ENCODE measurements at places on chromosomes 6 and 20.
A peak's percentile ranks its signal among the peaks of the same experiment; 100 is the strongest.

GRCh38 chr20:50224531-50225255, 34.1 kb downstream of the CEBPB start:
- no peak for DNase-seq

DNA sequence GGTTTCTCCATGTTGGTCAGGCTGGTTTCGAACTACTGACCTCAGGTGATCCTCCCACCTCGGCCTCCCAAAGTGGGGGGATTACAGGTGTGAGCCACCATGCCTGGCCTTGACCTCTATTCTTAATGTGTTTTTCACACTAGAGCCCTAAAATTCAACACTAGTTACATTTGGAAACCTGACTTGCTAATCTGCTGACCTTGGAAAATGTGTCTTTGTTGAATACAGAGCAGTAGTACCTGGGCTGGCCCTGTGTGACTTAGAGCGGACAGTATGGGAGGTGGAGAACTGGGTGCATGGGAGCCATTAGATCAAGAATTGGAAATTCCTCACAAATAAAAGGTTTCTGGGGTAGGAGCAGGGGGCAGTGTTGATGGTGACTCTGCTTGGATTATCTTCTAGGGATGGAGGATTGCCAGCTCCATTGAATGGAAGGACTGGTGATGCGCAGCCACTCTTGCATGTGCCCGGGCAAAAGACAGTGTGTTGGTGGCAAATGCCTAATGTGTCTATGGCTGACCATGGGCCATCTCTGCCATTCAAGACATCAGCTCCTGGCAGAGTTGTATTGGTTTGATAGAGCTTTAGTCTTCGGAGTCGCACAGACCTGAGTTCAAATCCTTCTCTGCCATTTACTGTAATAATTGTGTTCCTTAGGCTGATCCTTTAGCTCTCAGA, 53.4 kb downstream of the RALY start:
- no peak for DNase-seq

GRCh38 chr6:3751077-3751729, at the start of gene PXDC1:
PXDC1 (minus strand) TSS chr6:3751713; CDS start chr6:3751531, 182 bp downstream.
- no peak for DNase-seq

DNA sequence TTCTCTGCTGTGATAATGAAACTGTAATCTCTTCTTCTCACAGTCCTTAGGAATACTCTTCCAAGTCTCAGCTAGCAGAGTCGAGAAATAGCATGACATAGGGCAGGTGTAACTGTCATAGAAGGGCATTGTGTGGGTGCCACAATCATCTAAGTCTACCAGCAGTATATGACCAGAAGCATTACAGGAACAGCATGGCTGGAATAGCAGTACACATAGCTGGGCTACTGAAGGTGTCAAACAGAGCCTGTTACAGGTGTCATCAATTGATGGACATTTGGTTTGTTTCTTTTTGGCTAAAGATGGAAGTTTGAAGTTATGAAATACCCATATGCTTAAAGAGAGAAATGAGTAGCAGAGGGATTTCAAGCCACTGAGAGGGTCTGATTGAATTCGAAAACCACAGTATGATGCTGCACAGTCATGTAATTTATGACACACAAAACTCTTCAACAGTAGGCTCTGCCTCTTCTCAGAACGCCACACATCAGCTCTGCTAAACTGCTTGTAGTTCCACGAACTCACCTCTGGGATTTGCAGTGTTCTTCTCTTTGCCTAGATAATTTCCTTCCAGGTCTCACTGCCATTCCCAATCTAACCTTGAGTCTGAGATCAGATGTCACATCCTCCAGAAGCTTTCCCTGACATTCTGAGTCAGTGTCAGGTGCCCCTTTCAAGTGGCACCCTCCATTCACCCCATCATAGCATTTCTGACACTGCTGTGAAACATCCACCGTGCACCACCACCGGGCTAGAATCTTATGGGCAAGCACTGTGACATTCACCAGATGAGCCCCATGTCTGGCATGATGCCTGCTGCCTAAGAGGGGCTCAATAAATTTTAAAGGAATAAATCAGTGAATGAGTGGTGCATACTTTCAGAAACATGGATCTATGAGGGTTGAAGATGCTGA, 151.0 kb downstream of the ADAT2 start:
- DNase-seq: no peak

DNA sequence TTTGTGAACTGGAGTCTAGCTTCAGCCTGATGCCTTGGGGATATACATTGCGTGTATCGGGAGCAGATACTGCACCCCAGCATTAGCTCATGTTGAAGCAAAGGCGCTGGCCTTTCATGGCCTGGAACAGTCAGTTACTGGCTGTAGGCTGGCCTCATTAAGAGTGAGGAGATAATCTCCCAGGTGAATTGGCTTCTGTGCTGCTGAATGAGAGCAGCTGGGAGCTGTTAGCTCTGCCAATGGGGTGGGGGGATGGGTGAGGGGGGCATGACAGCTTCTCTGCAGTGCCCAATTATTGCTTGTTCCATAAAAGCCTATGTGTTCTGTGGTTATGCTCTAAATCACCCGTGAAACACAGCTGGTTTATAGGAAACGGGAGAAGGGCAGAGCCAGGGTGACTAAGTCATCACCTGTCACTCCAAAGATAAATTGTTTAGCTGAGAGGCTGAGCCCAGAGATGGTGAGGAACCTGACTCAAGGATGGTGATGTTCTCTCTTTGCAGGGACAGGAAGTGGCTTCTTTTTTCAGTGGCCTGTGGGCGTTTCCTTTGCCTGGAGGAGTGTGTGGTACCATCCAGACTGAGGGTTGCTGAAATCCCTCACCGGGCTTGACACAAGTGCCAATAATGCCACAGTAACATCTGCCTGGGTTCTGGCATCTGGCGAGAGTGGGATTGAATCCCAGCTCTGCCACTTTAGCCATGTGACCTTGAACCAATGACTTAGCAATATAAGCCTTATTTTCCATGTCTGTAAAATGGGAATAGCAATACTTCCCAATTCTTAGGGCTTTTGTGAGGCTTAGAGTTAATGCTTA, 170.8 kb downstream of the BCAS1 start:
- peak; percentile 6 for DNase-seq

GRCh38 chr6:40038626-40039025, 104.4 kb upstream of the MOCS1 start:
- DNase-seq: no peak

GRCh38 chr6:109491207-109491938, 8.4 kb upstream of the ZBTB24 start:
- DNase-seq: no peak

DNA sequence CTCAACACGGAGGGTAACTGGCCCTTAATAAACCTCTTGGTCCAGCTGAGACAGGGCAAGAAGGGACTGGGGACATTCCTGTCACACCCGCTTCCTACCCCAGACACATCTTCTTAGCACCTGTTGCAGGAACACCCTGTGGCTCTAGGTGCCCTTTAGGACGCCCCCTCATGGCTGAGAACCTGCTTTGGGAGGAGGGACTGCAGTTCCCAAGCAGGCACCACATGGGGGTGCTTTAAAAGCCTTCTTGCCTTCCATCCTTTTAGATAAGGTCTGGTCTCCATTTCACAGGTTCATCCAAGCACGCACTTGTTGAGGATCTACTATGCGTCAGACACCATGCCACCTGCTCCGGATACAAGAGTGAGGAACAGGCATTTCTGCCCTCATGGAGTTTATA, 26.6 kb downstream of the NSFL1C start:
- DNase-seq: no peak

DNA sequence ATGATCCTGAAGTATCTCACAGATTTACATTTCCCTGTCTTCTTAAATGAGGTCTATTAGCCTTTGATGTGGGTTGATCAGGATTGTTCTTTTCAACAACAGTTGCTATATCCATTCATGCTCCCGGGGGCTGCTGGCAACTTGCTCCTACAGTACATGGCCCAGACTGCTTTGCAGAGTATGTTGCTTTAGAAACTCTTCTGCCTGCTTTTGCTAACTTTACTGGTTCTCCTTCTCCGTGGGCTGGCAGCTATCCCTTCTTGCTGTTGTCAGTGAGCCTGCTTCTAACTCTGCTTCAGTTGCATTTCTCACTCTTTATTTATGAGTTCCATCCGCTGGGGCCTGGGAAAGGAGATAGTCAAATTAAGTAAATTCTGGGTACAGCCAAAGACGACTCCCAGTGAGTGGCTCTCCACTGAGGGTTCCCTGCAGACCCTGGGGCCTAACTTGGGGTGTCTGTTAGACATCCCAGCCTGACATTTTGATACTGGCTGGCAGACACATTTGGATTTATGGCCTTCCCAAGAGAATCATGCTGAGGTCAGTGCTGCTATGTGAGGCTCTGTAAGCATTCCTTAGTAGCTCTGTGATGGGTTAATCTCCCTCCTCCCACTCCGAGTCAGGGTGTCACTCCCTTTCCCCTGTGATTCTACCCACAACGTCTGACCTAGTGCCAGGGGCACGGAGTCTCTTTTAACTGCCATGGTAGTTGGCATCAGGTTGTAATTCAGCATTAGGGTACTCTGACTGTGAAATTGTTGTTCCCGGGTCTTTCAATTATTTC, 73.6 kb downstream of the SLX4IP start:
- no peak for DNase-seq

DNA sequence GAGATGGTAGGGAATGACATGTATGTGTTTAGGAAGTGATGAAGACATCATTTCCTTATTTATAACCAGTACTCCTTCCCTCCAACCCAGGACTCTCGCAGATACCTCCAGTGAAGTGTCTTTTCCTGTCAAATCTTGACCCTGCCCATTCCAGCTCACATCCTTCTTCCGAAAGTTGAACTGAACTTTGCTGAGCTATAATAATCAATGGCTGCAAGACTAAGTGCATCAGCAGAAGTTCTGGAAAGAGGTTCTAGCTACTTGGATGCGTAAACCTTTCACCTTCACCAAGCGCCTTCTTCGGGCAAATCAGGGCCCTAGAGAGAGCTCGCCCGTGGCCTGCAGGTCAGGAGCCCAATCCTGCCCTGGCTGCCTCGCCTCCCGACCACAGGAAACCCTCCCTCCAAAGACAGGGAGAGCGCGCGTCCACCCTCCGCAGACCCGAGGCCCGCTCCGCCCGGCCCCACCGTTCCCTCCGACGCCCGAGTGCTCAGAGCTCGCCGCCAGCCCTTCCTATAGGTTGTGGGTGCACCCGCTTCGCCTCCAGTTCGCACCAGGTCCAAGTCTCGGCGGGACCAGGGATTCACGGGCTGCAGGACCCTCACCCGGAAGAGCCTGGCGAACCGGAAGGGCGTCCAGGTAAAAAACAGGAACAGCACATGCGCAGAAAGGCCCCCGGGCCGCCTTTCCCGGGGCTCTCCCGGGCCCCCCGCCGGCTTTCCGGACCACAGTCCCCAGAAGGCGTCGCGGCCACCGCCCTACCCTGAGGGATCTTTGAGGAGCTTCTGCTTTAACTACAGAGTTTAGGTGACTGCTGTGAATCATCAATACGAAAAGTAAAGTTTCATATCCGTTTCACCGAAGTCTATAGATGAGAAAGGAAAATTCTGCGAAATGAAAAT, at the start of gene ZNF334:
TSS of gene ZNF334 (minus strand) at position 617 of the 902 bp plus-strand sequence. CDS start 1,457 bp downstream, outside the sequence.
- no peak for DNase-seq

GRCh38 chr6:106145741-106146227, 59.6 kb downstream of the PRDM1 start:
- DNase-seq: no peak

GRCh38 chr6:142300758-142301650, 803 bp upstream of the ADGRG6 start:
- DNase-seq: no peak

GRCh38 chr6:111521497-111522270, 38.7 kb upstream of the REV3L start:
- DNase-seq: no peak

DNA sequence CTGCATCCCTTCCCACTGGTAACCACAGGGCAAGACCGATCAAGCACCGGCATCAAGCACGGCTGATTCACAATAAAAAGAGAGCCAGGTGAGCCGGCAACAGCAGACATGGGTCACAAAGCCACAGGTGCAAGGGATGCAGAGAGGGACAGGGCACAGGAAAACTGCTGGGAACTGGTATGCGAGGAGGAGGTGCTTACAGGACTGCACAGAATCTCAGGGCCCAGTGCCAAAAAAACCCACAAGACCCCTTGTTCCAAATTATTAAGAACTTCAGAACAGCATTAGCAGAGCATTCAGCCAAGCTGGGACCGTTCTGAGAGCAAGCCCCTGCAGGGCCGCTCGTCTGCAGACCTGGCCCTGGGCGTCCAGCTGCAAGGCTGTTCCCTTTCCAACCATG, 35.4 kb downstream of the BFSP1 start:
- DNase-seq: no peak

DNA sequence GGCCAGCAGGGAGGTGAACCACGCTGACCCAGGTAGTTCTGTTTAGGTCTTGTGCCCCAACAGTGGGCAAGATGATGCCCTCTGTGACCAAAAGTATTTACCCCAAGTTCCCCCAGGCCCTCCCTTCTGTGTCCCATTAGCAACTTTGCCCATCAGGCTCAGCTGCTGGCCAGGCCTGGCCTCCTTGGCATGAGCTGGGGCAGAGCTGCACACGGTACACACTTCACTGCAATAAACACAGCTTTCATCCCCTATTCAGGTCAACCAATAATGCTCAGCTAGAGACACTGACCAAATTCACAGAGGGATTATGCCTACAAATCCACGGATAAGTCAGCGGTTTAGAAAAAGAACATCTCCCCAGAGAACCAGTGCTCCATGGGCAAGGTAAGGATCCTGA, 103.7 kb downstream of the SLC23A2 start:
- DNase-seq: no peak

GRCh38 chr6:132818404-132819359, 4.3 kb downstream of the RPS12 start:
- no peak for DNase-seq

DNA sequence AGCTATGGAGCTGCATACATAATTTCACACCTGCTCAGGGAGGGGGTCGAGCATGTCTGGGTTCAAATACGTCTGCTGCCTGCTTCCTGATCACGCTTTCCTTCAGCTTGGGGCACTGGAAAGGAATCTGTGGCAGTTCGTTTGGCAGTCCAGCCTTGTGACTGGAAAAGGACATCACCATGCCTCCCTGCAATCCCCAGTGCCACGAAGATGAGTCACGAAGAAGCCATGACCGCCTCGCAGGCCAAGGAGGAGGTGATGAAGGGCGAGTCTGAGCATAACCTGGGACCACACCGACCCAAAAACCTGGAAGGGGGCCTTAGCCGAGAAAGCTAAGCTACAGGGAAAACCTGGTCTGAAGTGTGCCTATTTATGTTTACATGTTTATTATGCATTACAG, 13.1 kb downstream of the JAG1 start:
- DNase-seq: no peak

DNA sequence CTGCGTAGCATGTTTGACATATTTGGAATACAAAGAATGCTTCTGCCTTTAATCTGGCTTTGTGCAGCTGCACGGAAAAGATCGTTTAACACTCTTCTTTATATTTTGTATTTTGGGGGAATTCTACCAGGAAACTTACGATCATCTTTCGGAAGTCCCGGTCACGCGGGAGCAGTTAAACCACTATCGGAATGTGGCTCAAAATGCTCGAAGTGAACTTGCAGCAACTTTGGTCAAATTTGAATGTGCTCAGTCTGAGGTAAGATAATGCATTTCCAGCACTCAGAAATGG, 42.3 kb downstream of the CCDC170 start:
- DNase-seq: no peak

- no peak for DNase-seq
These were observed 21.5 kb downstream of the MANBAL start for GRCh38 chr20:37310951-37311350.

- DNase-seq: no peak
These were observed 2.4 kb upstream of the GCLC start for GRCh38 chr6:53547166-53547810.

- no peak for DNase-seq
These were observed 281.5 kb downstream of the HTR1B start for GRCh38 chr6:77181749-77182148.

- no peak for DNase-seq
These were observed 67.7 kb upstream of the GCM1 start for GRCh38 chr6:53216301-53216700.

GRCh38 chr6:491233-491632, 99.7 kb downstream of the IRF4 start:
- no peak for DNase-seq

GRCh38 chr20:51802170-51802751, at the start of gene SALL4:
SALL4 (minus strand) TSS chr20:51802521; CDS start chr20:51802408, 113 bp downstream.
- no peak for DNase-seq
